ENCODE measurements at places on chromosomes 7 and 10. TPM values are rescaled to one million over a fixed set of nuclear protein-coding genes. Genes with fewer than 3 reads are reported as not detected.

- no peak overlapping the region for H3K4me3 ChIP-seq
- no peaks in the 10 kb centered on the region for H3K36me3 ChIP-seq
These were observed 131.1 kb upstream of the RSU1 start for GRCh38 chr10:16948361-16948760.

The ECHDC3 gene
- total RNA-seq: 44.2 TPM

The RAB18 gene
- total RNA-seq: 34.9 TPM

The FAM13C gene
- total RNA-seq: 12.8 TPM

- no peak for DNase-seq
- peaks cover 86% of the 10 kb centered on the region for H3K36me3 ChIP-seq
- H3K4me3 ChIP-seq: no peak overlapping the region
- H3K27ac ChIP-seq: no peak overlapping the region
- H3K4me1 ChIP-seq: no peaks in the 10 kb centered on the region
- no peaks in the 10 kb centered on the region for H3K27me3 ChIP-seq
These were observed 19.6 kb upstream of the NFKB2 start for GRCh38 chr10:102375867-102376266.

GRCh38 chr7:85111761-85112160 lies 75.1 kb downstream of the SEMA3D start:
- DNase-seq: no peak
- no peaks in the 10 kb centered on the region for H3K27me3 ChIP-seq
- no peak overlapping the region for H3K4me3 ChIP-seq
- H3K27ac ChIP-seq: no peak overlapping the region

Measured in vagina (tissue), 2 donors.